GM19239 (cell line): ENCODE measurements at places on chromosomes 6 and 20.

DNA sequence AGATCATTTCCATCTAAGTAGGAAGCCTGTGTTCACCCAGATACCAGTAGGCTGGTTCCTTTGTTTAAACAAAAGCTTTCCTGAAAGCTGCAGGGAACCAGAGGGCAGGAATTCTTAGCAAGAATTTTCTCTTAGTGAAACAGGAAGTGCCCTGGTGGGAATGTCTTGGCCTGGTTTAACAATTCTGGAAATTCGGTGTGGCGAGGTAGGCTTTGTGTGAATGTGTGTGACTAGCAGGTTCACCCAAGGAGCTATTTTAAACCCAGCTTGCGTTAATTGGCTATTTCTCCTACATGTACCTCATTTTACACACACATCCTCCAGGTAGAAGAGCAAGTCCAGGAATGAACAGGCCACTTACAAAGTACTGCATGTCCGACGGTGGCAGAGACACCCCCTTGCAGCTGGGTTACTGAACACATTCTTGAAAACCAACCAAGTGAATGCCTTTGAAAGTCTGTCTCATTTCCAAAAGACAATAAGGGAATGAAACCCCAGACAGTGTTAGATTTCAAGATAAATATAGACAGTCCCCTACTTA lies 64.6 kb downstream of the GFOD1 start:
- DNase-seq, result no peak

DNA sequence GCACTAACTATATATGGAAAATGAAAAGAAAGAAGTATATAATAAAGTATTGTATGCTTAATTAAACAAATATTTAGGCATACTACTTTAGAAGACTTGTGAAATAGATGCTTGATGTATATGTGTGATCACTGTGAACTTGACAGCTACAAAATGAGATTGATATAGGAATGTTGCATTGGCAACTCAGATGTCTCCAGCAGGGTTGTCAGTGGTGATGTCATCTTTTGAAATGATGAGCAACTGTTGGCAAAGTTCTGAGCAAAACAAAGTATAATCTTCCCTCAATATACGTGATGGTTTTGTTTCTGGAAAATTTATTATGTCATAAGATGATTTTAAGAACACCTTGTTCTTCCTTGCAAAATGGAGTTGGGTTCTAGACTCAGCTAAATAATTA lies 133.8 kb downstream of the ARID1B start:
- DNase-seq, result no peak

DNA sequence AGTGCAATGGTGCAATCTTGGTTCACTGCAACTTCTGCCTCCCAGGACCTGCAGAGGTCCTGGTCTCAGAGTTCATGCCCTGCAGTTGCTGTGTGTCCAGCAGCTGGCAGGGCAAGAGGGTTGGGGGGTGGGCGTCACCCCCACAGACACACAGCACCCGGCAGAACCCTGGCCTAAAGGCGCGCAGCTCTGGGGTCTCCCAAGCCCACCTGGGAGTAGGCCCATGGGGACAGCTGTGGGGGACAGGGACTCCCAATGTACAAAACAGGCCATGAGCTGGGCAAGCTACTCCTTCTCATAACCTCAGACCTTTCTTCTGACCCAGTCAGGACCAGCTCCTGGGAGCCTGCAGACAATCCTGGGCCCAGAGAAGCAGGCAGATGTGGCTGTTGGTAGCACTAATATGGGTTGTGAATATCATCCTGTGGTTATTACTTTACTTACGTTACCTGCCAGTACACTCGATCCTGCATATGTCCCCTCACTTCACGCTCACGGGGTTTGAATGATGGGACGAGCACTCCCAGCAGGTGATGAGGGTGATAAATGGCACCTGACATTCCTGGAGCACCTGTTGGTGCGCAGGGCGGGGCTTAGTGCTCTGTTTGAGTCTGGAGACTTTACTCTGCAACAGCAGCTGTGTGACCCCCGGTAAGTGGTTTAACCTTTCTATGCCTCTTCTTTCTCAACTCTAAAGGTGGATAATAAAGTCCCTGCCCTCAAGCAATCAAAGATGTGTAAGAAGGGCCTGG lies 39.9 kb upstream of the SULF2 start:
- DNase-seq, result no peak

GRCh38 chr20:10079964-10080363 lies 45.2 kb downstream of the ANKEF1 start:
- no peak for DNase-seq

- peak; percentile 79 for DNase-seq
Observed at GRCh38 chr20:57398231-57398821, 7.1 kb downstream of the RBM38 start.

GRCh38 chr6:140256248-140256647 lies 881.8 kb upstream of the CITED2 start:
- no peak for DNase-seq

- DNase-seq, result no peak
Observed at GRCh38 chr6:111263837-111264236, 176.5 kb downstream of the SLC16A10 start.

- DNase-seq, result no peak
Observed at GRCh38 chr20:21102603-21103311, 3.4 kb downstream of the LINC00237 start.

- DNase-seq, result no peak
Observed at GRCh38 chr20:46894579-46894958, at the start of gene EYA2. EYA2 (plus strand) TSS chr20:46894843; CDS start chr20:46990011, 95,168 bp downstream.

DNA sequence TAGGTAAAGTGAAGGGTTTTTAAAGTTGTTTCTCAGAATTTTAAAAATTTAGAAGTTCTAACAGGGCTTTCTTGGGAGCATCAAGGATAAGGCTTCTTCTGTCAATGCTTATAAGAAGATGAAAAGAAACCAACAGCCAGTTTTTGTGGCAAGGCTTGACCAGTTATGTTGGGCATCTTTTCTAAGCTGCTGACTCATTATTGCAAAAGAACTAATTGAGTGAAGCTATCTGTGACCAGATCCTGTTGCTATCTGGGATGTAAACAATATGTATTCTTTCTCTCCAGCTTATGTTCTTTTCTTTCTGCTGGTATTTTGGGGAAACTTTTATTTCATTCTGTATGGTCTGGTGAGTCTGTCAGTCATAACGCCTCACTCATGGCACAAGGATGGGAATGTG lies 643.8 kb downstream of the HDGFL1 start:
- no peak for DNase-seq

DNA sequence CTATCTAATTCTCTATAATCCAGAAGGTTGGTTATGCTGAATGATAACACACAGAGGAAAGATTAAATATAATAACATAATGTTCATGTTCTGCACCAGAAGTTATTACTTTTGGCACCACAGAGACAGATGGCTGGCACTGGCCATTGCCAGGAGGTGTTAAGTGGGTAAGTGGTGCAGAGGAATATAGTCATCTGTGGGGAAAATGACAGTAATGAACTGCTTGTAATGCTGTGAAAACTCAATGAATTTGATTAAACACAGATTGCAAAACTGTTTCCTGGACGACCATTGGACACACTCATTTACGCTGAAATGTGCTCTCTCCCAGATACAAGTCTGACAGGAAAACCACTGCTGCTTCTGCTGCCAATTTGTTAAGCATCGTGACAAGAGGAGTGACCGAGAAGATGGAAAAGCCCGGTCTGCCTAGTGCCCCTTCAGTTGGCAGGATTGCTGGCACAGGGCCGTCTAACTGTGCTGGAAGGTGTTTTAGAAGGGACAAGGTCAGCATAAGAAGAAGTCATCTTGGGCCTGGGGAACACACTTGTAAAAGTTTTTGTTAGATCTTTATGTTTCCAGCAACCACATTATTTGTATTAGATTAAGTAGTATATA lies 567.4 kb downstream of the CBLN4 start:
- DNase-seq, result no peak

DNA sequence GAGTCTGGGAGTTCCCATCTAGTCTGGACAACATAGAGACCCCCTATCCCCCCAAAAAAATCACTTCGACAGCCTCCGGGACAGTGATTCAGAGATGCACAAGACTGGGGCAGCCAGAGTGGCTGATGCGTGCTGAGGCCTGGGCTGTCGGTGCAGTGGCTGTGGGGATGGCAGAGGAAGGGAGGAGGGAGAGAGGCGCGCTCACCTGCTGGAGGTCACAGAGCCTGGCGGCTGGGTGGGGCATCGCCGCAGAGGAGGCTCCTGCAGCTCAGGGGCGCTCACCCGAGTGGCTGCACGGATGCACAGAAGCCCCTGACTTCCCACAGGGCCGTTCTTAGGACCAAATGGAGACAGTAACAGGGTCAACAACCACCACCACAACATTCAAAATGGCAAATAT lies 182.8 kb downstream of the SMOC2 start:
- DNase-seq, result no peak

DNA sequence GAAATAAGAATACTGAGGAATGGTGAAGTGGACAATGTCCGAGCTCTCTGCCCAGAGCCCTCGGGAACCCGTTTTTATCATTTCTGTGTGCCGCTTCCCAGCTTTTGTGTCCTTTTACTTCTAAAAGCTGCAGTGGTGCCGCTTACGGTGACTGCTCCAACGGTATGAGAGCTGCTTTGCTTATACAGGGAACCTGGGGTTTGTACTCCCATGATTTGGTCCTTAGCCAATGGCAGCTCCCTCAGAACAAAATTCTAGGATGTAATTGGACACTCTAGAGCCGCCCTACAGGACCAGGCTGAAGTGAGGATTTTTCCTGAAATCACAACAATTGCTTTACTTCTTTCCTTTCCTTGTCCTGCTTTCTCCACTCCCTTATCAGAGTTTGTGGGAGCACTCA lies 24.2 kb upstream of the PCSK2 start:
- DNase-seq, result no peak

DNA sequence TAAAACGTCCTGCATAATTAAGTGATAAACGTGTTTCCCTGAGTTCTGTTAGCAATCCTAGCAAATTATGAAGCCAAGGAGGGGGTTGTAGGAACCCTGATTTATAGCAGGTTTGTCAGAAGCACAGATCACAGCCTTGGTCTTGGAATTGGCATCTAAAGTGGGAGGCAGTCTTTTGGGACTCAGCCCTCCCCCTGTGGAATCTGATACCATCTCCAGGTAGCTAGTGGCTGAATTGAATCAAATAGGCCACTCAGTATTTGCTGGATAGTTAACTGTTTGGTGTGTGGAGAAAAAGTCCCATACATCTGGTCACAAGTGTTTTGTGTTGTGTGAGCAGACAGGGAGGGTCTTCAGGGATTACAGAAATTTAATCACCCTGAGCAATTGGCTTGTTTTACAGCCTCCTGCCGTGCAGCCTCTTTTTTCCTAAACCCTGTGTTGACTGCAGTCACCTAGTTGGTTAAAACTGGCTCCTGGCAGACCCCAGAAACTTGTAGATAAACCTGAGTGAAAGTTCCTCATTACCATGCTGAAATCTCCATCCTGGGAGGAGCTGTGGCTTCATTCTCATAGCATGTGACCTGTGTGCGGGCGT lies 19.0 kb upstream of the KIFC1 start:
- DNase-seq, result no peak

GRCh38 chr6:11968241-11968806 lies 43.8 kb upstream of the HIVEP1 start:
- no peak for DNase-seq
